ENCODE measurements at places on chromosomes 4 and X.

DNA sequence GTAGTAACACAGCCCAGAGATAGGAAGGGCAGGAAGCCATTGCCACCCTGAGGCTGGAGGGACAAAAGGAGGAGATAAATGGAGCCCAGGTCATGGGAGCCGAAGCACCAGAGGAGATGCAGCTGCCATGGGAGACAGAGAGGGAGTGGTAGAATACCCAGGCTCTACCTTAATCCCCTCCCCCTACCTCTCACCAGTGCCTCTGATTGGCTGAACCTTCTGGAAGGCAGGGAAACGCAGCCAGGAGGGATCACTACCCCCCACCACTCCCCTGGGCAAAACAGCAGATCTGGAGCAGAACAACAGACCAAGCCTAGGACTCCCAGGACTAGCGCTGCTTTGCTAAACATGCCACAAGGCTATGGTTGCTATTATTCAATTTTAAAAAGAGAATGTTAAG, 114.2 kb downstream of the ZNF827 start:
- peak; percentile 59 for DNase-seq

DNA sequence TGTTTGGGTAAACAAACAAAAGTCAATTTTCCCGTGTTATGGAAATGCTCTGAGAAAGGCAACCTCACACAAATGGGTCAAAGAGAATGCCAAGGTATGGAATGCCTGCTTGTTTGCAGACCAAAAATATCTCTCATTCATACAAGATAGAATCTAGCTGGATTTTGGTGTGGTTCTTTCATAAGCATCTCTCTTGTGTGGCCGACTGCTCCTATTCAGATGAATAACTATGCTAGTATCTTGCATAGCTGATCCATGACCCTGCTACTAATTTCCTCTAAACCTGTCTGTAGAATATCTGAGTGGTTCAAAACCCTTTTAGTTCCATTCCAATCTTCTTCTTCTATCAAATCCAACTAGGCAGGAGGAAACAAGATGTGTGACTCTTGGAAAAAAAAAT, 28.2 kb upstream of the SORBS2 start:
- no peak for DNase-seq

GRCh38 chrX:5155301-5155700, 1073.4 kb downstream of the NLGN4X start:
- no peak for DNase-seq

GRCh38 chr4:188221090-188221489, 81.8 kb downstream of the TRIML1 start:
- DNase-seq = no peak

DNA sequence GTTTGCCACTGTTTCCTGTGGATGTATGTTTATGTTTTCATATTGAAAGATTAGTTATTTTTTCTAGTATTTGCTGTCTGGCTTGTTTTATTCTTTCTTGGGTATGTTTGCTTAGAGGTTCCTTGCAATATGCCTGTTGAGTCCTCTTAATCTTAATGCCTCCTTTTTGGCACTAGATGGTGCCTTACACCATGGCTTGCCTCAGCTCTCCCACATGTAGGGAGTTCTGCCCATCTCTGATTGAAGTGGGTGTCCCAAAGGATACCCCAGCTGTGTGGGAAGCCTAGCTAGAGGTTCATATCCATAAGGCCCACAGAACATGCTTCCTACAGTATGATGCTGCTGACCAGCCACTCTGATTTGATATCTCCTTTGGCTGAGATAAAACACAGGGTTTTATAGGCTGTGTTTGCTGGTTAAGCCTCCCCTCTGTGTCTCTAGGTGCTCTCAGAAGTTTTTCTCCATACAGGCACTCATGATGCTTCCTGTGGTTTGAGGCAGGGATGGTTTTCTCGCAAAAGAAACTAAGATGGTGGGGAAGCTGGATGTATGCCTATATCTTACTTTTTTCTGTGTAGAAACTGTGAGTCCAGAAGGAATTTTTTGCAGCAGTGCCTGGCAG, 162.4 kb downstream of the ASB9 start:
- DNase-seq = no peak

GRCh38 chr4:117477925-117478324, 392.5 kb upstream of the TRAM1L1 start:
- no peak for DNase-seq

GRCh38 chr4:185839194-185839712, 27.3 kb upstream of the SORBS2 start:
- no peak for DNase-seq

DNA sequence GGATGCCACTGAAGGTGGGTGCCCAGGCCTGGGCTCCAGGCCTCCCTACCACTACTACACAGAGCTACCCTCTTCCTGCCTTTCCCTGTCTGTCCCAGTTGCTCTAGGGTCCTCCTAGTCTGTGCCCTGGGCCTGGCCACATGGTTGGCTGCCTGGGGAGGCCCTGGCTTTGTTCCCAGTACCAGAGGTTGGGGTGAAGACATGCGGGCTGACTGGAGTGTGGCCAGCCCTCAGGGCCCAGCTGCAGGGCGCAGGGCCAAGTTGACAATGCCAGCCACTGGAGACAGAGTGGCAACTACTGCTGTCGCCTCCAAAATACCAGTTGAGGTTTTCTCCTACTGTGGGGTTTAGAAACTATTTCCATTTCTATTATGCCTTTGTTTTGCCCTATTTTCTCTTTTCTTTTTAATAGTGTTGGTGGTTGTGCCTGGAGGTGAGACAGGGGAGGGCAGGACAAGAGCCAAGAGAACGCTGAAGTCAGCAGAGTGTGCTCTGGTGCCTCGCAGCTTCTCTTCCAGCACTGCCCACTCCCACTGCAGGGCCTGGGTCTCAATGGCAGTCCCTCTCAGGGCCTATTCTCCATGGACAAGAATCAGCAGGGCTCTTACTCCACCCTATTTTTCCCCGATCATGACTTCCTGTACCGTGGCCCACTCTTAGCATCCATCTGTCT, 32.2 kb upstream of the XPNPEP2 start:
- DNase-seq = no peak

GRCh38 chr4:80187677-80188076, 9.6 kb upstream of the PRDM8 start:
- no peak for DNase-seq

GRCh38 chr4:171636606-171637005, 176.6 kb upstream of the GALNTL6 start:
- no peak for DNase-seq

DNA sequence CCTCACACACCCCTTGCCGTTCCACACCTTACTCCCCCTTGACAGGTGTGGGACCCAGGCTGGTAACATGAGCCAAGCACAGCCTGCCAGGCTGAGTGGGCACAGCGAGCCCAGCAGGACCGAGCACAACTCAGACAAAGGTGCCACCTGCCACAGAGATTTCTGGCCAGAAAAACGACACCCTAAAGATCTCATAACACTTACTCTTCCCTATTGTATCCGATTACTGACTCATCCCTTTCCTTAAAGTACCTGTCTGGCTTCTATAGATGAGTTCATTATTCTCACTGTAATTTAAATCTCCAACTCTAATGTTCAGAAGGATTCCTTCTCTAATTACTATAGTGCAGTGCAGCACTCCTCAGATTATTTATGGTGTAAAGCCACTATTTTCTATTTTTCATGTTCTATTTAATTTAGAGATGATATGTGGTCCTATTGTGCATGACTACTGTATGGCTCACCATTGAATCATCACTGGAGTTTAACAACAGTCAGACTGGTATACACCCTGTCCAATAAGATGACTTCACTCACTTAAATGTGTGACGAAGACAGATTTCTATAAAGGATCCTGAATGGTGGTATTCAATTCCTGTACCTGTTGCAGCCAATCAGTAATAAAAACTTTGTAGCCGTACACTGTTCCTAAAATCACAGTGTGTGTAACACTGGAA, 7.6 kb upstream of the SYTL5 start:
- DNase-seq = peak; percentile 16

GRCh38 chrX:107775000-107775733, 420 bp downstream of the TSC22D3 start:
- DNase-seq = no peak

DNA sequence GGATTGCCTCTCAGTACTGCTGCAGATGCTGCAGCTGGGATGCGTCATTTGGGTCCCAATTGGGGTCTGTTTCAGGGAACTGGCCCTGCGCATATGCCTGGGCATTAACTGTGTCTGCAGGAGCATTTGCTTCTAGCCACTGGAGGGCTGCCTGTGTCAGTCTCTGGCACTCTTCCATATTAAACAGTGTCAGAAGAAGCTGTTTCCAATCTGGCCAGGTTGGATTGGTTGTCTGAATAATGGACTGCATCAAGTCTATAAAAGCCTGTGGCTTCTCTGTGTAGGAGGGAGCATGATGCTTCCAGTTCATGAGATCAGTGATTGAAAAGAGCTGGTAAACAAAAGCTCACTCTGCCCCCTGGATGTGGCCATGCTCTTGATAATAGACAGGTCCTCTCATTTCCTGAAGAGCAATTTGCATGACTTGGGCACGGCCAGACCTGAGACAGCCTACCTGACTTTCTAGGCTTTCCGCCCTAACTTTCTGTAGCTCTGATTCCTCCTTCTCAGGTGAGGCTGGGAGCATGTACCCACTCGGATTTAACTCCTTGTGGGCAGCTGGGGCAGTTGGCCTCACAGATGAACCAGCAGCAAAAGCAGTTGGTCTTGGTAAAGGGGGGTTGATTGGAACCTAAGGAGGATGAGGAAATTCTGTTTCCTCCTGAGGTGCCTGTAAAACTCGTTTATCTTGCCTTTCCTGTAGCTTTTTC, 29.2 kb downstream of the SULT1E1 start:
- no peak for DNase-seq

DNA sequence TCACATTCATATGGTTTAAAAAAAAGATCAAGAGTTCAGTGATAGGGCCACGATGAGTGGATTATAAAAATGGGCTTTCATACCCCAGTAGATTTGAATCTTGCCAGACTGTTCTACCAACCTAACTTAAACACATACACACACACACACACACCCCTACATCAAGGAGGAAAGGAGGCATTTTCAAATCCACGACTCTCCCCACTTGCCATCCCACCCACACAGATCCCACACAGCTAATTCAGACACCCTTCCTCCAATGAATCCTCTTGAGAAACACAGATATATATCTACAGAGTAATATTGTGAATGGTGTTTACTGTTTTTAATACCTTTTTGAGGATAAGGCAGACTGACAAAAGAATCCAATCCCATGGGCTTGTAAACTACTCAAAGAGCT, 16.8 kb downstream of the SUPT20HL1 start:
- DNase-seq = no peak

DNA sequence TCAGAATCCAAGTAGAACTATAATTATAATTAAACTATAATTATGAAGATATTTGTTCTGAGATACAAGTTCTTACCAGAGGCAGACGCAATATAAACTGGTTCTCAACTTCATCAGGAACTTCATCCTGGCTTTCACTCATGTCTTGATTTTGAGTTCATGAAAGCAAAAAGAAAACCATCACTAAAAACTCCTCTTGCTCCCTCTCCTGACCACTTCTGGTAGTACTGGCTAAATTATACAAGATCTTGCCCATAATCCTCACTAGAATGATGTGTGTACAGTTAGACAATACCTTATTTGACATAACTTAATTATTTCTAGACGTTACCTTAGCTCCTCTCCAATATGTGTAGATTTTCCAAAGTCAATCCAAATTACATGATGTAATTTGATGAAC, 3.7 kb downstream of the TAF7L start:
- DNase-seq = peak; percentile 5
